ENCODE measurements at places on chromosomes 11 and 22.
A peak's percentile ranks its signal among the peaks of the same experiment; 100 is the strongest.

DNA sequence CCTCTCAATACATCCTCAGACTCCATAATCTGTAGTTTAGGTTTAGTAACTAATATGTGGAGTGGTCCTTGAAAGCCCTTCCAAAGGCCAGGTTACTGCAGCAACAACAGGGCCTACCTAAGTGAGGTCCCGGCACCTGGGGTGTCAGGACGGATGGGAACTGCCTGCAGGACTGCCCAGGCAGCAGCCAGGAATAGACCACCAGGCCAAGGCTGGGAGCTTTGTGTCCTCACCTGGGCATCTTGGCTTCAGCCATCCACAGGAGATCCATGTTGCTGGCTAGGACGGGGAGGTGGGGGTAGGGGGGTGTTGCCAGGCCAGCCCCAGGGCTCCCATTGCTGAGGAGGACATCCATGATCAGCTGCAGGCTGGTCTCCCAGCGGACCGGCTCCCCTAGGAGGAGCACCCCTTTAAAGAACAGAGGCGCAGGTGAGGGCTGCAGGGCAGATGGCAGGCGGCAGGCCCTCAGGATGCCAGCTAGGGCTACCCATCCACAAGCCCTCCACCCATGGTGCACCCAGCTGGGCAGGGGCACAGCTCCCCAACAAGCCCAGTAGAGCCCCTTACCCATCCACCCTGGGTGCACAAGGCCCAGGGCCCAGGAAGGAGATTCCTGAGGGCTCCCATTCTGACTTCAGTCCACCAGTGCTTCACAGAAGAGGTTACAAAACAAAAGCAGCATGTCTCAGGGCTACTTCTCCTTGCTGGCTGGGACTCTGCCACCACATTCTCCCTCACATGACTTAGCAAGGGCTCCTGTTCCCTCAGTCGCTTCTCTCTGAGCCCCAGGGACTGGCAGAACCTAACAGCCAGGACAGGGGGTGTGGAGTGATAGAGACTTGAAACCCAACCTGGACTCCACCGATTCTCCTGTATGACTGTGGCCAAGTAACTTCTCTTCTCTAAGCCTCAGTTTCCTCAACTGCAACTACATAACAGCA lies 18.0 kb downstream of the HDHD5 start:
- DNase-seq = no peak

DNA sequence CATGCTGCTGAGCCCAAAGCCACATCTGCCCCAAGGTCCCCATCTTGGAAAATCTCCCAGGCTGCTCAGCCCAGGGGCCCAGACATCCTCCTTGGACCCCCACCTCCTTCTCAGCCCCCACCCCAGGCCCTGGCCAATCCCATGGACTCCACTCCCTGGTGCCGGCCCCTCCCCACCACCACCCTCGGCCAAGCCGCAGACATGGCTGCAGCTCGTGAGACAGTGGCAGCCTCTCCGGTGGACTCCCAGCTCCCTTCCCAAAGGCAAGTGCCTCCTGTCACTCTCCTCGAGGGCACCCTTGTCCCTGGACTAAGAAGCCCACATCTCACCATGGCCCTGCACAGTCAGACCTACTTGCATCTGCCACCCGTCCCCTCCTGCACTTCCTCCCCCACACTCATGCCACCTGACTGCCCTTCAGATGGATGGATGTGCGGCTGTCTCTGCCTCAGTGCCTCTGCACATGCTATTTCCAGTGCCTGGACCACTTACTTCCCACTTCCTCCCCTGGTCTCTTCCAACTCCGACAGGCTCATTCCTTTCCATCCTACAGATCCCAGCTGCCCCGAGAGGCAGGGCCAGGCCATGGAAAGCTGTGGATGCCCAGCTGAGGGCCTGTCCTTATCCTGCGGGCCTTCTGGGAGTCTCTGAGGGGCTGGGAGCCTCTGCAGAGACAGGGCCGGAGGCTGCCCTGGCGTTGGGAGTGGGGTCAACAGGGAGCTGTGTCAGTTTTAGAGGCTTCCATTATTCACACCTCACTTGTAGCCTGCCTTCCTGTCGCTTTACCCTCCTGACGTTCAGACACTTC lies 25.5 kb upstream of the RFPL3 start:
- DNase-seq = no peak

DNA sequence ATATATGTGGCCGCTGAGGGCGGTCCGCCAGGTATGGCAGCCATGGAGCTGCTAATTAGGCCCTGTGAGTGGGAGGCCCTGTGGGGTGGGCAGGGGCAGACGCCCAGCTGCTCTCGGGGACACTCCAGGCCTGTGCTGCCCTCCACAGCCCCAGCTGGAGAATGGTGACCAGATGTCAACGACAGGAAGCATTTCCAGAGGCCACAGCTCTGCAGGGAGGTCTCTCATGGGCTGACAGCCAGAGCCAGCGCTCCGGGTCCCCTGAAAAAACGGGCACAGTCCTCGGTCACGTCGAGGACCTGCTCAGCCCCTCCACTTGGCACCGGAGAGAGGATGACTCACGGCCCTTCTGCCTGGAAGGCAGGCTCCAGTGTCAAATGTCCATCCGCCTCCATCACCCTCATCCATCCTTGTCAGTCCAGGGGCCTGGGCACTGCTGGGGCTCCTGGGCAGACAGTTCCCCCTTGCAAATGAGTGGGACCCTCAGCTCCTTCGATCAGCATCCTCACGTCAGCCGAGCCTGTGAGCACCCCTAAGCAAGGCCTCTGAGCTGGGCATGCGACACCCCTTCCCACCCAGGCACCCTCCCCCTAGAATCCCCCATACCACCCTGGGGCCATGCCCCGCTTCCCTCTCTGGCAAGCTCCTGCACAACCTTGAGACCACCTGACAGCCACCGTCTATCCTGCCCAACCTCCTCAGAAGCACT lies 1.9 kb downstream of the BID start:
- DNase-seq = no peak

GRCh38 chr11:2443881-2444820 lies at the start of gene TRPM5:
TRPM5 (minus strand) TSS chr11:2444514; CDS start chr11:2423036, 21,478 bp downstream.
- no peak for DNase-seq

DNA sequence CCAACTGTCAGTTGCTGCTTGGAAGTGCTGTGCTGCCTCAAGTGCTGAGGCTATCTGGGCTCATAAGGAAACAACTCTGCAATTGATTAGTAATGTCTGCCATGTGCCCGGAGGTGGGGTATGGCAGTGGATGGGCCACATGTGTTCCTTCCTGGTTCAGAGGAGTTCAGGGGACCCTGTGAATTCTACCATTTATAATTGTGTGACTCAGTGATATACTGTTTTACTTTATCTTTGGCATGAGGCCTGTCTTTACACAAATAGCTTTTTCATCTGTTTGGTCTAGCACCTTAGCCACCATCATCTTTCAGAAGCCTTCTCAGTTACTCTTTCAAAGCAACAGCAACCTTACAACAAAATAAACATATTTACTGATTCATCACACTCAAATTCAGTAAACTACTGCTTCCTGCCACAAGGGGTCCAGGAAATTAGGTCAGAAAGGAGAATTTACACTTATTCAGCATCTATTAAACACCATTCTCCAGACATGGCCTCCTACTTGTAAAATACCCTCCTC lies 20.9 kb downstream of the DKK3 start:
- DNase-seq = peak; percentile 56

- no peak for DNase-seq
These were observed 2.4 kb downstream of the KIAA0930 start for GRCh38 chr22:45238076-45238956.

DNA sequence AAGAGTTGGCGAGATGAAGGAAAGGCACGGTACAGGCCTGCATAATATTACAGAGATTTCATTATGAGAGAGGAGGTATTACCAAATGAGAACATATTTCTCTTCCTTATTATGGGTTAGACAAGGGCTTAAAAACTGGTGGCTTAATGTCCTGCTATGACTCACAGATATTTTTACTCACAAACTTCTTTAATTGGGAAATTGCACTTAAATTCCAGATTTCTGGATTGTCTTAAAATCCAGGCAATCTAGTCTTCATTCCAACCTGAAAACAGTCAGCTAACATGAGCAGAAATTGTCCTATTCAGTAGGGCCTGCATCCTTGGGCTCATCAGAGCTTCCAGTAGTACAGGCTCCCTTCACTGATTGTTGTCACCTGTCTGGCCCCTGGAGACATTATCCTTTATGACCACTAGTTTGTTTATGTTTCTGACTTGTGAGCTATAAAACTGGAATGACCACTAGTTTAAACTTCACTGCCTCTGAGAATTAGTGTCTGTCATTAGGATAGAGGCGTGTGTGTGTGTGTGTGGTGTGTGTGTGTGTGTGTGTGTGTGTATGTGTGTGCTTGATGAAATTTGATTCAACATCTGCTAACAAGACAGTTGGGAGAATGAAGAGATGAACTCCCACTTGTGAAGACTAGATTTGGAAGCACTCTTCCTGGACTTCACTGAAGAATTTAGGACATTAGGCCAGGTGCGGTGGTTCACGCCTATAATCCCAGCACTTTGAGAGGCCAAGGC lies 25.1 kb downstream of the DBX1 start:
- DNase-seq = no peak

- peak; percentile 52 for DNase-seq
These were observed 3.4 kb downstream of the CD82 start for GRCh38 chr11:44568658-44569473.

GRCh38 chr11:92980312-92980711 lies 10.9 kb downstream of the MTNR1B start:
- DNase-seq = no peak

DNA sequence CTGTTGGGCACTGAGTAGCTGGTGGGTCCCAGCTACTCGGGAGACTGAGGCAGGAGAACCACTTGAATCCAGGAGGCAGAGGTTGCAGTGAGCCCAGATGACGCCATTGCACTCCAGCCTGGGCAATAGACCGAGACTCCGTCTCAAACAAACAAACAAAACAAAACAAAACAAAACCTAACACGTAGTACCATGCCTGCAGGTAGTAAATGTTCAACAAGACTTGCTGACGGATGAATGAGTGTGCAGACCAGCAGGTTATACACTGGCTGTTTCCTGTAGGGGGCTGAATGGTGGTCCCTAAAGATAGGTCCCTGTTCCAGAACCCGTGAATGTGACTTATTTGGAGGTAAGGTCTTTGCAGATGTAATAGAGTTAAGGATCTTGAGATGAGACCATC lies 12.8 kb upstream of the MRGPRD start:
- no peak for DNase-seq

DNA sequence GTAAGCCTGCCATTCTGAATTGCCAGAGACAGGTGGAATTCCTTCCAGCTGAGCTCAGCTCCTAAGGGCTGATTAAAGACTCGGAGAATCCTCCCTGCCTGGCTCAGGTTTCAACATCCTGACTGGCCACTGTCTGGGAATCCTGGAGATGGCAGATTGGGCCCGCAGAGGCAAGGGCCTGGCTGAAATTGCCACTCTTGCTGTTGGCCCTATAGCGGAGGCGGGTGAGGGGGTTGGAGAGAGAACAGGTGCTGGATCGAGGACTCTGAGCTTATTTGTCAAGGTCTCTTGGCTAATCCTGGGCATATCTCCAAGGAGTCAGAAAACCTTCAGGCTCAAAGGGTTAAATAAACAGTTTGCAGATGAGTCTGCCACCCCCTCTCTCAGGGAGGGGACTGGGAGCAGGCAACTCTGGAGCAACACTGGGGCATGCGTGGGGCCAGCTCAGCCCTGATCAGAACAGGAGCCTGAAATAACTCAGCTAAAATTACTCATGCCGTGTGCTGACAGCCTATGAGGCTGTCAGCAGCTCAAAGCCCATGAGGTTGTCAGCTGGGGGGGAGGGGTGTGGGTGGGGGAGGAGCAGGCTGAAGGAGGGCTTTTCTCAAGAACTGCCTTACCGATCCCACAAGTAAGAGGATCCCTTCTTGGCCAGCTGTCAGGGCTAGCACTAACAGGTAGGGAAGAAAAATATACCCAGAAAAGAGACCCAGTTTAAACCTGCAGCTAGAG lies 14.7 kb upstream of the MFRP start:
- DNase-seq = no peak

- no peak for DNase-seq
These were observed at the start of gene SMTNL1 for GRCh38 chr11:57536947-57537619. SMTNL1 (plus strand) TSS chr11:57537595; CDS start chr11:57542643, 5,048 bp downstream.

GRCh38 chr11:34860034-34860433 lies 56.1 kb downstream of the APIP start:
- DNase-seq = no peak

DNA sequence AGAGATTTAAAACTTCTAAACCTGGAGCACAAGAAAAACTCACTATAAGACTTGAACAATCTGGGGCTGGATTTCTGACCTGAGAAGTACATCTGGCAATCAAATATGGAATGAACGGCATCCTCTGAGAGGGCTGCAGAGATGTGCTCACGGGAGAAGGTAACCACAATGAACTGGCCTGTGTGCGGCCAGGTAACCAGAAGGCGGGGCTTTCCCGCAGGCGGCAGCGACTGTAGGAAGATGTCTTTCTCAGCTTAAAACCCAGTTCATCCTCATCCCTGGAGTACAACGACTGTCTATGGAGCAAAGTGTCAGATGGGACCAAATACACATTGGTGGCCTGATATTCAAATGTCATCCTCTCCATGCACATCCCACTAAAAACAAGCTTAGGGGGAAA lies 24.5 kb downstream of the MICAL3 start:
- no peak for DNase-seq

All from HFF-Myc (cell line).